ENCODE measurements at places on chromosomes 1 and 21.

- DNase-seq: no peak
- no peaks in the 10 kb centered on the region for H3K36me3 ChIP-seq
- H3K4me1 ChIP-seq: no peaks in the 10 kb centered on the region
- no peak overlapping the region for H3K27ac ChIP-seq
- H3K27me3 ChIP-seq: no peaks in the 10 kb centered on the region
Measured at GRCh38 chr1:204338360-204338759, 21.4 kb downstream of the PLEKHA6 start.

DNA sequence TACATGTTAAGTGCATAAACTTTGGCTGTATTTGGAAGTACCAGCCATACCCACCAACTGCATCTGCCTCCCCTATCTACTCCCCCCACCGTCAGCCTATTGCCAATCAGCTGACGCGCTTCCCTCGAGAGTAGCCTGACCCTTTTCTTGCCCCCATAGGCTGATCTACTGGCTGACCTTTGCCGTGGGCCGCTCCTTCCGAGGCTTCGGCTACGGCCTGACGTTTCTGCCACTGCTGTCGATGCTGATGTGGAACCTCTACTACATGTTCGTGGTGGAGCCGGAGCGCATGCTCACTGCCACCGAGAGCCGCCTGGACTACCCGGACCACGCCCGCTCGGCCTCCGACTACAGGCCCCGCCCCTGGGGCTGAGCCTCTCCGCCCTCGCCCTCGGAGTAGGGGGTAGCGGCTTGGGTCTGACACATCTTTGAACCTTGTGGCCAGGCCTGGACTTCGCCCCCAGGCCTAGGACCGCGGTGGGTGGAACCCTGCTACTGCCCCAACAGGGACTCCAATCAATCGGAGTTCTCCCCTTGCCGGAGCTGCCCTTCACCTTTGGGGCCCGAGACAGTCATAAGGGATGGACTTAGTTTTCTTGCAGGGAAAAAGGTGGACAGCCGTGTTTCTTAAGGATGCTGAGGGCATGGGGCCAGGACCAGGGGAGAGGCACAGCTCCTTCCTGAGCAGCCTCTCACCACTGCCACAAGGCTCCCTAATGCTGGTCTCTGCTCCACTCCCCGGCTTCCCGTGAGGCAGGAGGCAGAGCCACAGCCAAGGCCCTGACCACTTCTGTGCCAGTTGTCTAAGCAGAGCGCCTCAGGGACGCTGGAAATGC is 4.0 kb downstream of the GLMP start:
- no peaks in the 10 kb centered on the region for H3K4me1 ChIP-seq
- H3K36me3 ChIP-seq: no peaks in the 10 kb centered on the region
- DNase-seq: peak; percentile 98
- peak overlapping the region; percentile 33 for H3K4me3 ChIP-seq

GRCh38 chr21:24294171-24294570 is 1313.1 kb downstream of the MRPL39 start:
- H3K4me1 ChIP-seq: no peaks in the 10 kb centered on the region
- H3K4me3 ChIP-seq: no peak overlapping the region
- H3K36me3 ChIP-seq: no peaks in the 10 kb centered on the region
- H3K27ac ChIP-seq: no peak overlapping the region
- DNase-seq: no peak
- no peaks in the 10 kb centered on the region for H3K27me3 ChIP-seq

DNA sequence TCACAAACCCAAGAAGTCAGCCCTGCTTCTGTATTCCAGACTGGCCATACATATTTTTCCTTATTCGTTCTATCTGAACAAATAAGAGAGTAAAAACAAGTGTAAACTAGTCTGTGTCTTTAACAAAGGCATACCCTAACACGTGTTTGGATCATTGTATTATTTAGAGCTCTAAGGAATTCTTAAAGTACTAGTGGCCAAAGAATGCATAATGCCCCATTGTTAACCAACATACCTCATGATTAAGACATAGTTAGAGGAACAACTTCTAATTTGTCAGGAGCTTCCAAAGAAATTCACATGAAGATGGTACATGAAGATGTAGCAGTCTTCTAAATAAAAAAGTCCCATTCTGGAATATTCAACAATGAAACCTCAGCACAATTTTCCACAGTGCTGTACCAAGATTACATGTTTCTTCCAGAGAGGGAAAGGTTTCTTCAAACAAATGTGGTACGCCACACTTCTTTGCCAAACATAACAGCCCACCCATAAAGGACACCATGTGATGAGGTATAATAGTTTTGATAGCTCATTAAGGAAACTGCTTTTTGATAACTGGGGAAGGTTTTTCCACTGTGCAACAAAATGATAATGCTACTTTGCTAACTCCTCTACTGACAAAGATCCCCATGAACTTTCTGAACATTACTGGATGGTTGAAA is 5.0 kb downstream of the PALMD start:
- H3K27me3 ChIP-seq: no peaks in the 10 kb centered on the region
- H3K4me1 ChIP-seq: no peaks in the 10 kb centered on the region
- H3K4me3 ChIP-seq: no peak overlapping the region
- DNase-seq: no peak
- no peak overlapping the region for H3K27ac ChIP-seq
- no peaks in the 10 kb centered on the region for H3K36me3 ChIP-seq

DNA sequence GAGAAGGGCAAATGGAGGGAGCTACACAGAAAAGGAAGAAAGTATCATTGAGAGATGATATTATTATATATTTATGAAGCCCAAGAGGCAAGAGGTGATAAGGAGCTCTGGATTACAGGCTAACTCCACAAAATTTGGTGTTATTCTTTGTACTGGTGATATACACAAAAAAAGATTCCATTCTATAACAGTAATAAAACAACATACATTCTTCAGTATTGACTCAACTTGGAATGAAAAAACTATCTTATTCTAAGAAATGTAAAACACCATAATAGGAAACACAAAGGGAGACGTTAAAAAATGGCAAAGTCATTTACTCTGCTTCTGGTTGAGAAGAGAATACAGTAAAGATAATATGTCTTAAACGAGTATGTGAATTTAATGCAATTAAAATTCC is 99.4 kb downstream of the TEX35 start:
- no peaks in the 10 kb centered on the region for H3K27me3 ChIP-seq
- no peaks in the 10 kb centered on the region for H3K36me3 ChIP-seq
- no peaks in the 10 kb centered on the region for H3K4me1 ChIP-seq
- DNase-seq: no peak

DNA sequence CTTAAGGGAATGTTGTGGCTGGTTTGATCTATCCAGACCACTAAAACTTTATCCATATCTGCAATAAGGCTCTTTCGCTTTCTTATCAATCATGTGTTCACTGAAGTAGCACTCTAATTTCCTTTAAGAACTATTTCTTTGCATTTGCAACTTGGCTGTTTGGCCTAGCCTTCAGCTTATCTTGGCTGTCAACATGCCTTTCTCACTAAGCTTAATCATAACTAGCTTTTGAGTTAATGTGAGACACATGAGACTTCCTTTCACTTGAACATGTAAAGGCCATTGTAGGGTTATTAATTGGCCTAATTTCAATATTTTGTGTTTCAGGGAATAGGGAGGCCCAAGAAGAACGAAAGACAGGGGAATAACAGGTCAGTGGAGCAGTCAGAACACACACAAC is 124.7 kb downstream of the TNFSF18 start:
- no peaks in the 10 kb centered on the region for H3K36me3 ChIP-seq
- H3K27me3 ChIP-seq: no peaks in the 10 kb centered on the region
- H3K4me3 ChIP-seq: no peak overlapping the region
- no peak for DNase-seq

GRCh38 chr1:10838541-10838940 is 42.1 kb upstream of the CASZ1 start:
- no peak overlapping the region for H3K27ac ChIP-seq
- no peak for DNase-seq
- H3K4me1 ChIP-seq: no peaks in the 10 kb centered on the region
- no peak overlapping the region for H3K4me3 ChIP-seq

- no peaks in the 10 kb centered on the region for H3K36me3 ChIP-seq
- no peak overlapping the region for H3K4me3 ChIP-seq
- H3K4me1 ChIP-seq: no peaks in the 10 kb centered on the region
- DNase-seq: no peak
Measured at GRCh38 chr1:94753171-94753972, 66.8 kb upstream of the SLC44A3 start.

DNA sequence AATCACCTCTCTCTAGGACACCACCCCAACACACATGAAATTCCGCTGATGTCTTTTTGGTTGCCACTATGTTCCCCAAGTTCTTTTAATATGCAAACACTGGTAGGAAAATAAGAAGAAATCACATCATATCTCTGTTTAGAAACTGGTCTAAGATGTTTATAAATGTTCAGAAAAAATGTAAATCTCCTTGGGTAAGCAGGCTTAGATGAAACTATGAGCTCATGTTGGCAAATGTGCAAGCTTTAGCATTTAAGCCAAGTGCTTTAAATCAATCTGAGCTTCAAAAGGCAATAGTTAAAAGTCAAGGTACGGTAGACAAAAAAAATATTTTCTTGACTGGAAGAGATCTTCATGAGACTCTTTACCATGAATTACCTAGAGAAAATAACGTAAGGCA is 25.2 kb upstream of the SLAMF9 start:
- H3K27me3 ChIP-seq: no peaks in the 10 kb centered on the region
- no peak overlapping the region for H3K27ac ChIP-seq
- H3K36me3 ChIP-seq: no peaks in the 10 kb centered on the region
- no peaks in the 10 kb centered on the region for H3K4me1 ChIP-seq

DNA sequence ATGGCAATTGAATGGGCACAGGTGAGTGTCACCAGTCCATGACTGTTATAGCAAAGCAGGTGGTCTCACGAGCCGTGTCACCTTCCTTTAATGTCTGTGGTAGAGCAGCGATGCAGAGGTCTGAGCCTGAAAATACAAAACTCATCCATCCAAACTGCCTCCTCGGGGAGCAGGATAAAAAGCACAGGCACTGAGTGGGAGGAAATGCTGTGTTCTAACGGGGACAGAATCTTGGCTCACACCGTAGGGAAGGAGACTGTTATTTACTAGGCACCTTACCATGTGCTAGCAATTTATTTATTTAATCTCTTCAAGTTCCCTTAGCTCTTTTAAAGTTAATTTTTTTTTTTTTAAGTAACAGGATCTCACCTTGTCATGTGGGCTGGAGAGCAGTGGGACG is 1.2 kb downstream of the ASCL5 start:
- DNase-seq: no peak
- H3K36me3 ChIP-seq: no peaks in the 10 kb centered on the region
- H3K4me1 ChIP-seq: no peaks in the 10 kb centered on the region
- no peak overlapping the region for H3K4me3 ChIP-seq
- no peaks in the 10 kb centered on the region for H3K27me3 ChIP-seq

DNA sequence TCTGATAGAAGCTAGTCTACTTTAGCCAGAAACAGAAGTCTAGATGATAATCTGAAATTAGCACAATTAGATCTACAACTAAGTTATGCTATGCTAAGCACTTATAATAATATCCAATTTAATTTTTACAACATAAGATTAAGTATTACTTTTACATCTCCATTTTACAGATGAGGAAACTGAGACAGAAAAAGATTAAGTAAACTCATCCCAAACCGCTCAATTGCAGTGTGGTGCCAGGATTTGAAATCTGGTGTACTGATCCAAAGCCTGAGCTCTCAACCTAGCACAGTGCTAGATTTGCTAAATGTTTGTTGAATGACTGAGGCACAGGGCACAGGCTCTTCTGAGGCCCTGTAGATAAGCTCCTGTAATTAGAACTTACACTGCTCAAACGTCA is 13.8 kb downstream of the KNCN start:
- H3K36me3 ChIP-seq: no peaks in the 10 kb centered on the region
- no peak overlapping the region for H3K27ac ChIP-seq
- H3K27me3 ChIP-seq: no peaks in the 10 kb centered on the region
- H3K4me3 ChIP-seq: no peak overlapping the region
- H3K4me1 ChIP-seq: no peaks in the 10 kb centered on the region
- no peak for DNase-seq

DNA sequence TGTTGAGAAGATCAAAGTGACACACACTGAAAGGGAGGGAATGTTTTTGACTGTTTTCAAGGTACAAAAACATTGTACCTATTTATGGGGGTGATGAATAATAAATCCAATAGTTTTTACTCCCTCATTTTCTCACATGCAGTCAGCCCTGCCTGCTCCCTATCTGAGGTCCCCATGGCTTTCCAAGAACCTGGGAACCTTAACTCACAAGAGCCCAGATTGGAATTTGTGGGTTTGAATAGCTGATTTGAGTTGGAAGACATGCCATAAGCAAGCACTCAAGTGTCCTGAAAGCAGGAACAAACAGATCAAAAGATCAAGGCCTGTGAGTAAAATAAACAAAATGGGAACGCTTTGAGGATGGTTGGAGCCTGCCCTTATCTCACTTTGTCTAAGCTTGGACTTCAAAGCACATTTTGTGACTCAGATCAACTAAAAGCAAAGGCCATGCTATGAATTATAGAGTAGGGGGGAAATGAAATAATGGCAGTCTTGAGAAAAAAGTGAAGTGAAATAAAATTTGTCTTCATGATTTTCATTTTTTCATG is 136.6 kb downstream of the LYPLAL1 start:
- H3K27ac ChIP-seq: no peak overlapping the region
- no peaks in the 10 kb centered on the region for H3K4me1 ChIP-seq
- H3K27me3 ChIP-seq: no peaks in the 10 kb centered on the region
- no peaks in the 10 kb centered on the region for H3K36me3 ChIP-seq
- no peak for DNase-seq

DNA sequence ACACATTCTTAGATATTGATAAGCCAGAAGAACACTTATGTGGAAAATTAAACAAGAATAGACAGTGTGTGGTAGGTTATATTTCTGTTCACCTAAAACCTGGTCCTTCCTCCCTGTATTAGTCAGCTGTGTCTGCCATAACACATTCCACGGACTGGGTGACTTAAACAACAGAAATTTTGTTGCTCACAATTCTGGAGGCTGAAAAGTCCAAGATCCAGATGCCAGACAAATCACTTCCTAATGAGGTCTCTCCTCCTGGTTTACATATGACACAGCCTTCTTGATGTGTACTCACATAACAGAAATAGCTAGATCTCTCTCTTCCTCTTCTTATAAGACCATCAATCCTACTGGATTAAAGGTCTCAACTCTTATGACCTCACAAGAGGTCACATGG is 25.7 kb downstream of the JMJD4 start:
- no peak overlapping the region for H3K4me3 ChIP-seq
- H3K36me3 ChIP-seq: no peaks in the 10 kb centered on the region
- no peaks in the 10 kb centered on the region for H3K4me1 ChIP-seq
- H3K27ac ChIP-seq: no peak overlapping the region

GRCh38 chr1:222210776-222211175 is 337.1 kb downstream of the HHIPL2 start:
- DNase-seq: no peak
- H3K27me3 ChIP-seq: no peaks in the 10 kb centered on the region
- no peak overlapping the region for H3K27ac ChIP-seq
- no peak overlapping the region for H3K4me3 ChIP-seq
- no peaks in the 10 kb centered on the region for H3K36me3 ChIP-seq
- H3K4me1 ChIP-seq: no peaks in the 10 kb centered on the region

DNA sequence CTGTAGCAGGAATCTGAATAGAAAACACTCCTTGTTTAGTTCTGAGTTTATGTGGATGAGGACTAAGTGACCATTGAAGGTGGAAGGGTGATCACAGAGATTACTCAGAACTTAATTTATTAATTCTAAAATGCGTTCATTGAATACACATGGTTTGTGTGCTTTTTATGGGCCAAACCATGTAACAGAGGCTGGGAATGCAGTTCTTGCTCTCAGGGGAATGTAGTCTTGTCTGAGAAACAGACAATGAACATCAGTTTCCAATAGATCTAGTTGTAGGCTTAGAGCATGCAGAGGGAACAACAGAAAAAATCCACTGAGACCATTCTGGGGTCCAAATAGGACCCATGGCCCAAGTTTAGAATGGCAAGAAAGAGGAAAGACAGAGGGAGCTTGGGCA is 46.1 kb downstream of the ITSN1 start:
- no peak for DNase-seq
- no peak overlapping the region for H3K4me3 ChIP-seq
- H3K36me3 ChIP-seq: no peaks in the 10 kb centered on the region
- no peak overlapping the region for H3K27ac ChIP-seq
